Lung (tissue), 17 donors: ENCODE measurements at places on chromosomes 7 and 10. TPM values are rescaled to one million over a fixed set of nuclear protein-coding genes. Genes with fewer than 3 reads are reported as not detected.

The FGFBP3 gene
- total RNA-seq: 0.88 TPM

The C1QL3 gene
- total RNA-seq: not detected

The JAKMIP3 gene
- 0.26 TPM for total RNA-seq

The MLXIPL gene
- total RNA-seq: 1.3 TPM

The MKI67 gene
- 8.6 TPM for total RNA-seq

The GAD2 gene
- not detected for total RNA-seq

The OR6B1 gene
- not detected for total RNA-seq

The SFTPA1 gene
- total RNA-seq: 8,195 TPM

The SPDYE8 gene
- not detected for total RNA-seq
